ENCODE measurements at places on chromosomes 11 and 22.

GRCh38 chr11:788953-789940, 643 bp downstream of the CEND1 start:
- no peak for DNase-seq

- DNase-seq: no peak
Observed at GRCh38 chr11:75779960-75780359, 11.4 kb downstream of the DGAT2 start.

DNA sequence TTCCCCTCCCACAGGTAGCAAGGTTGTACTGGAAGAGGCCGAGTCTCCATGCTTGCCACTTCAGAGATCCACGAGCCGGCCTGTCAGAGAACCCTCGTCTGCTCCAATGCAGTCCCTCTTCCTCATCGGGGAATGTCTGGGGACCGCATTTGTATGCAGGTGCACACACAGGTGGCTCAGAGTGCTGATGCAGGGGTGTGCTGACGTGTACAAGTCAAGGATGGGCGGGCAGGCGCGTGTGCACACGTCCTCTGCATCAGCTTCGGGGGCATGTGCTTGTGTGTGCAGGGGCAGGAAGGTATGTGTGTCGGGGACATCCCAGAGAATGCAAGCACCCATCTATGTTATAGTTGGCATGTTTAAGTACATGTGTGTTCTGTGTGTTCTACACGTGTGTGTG, 49.4 kb downstream of the ELFN2 start:
- no peak for DNase-seq

DNA sequence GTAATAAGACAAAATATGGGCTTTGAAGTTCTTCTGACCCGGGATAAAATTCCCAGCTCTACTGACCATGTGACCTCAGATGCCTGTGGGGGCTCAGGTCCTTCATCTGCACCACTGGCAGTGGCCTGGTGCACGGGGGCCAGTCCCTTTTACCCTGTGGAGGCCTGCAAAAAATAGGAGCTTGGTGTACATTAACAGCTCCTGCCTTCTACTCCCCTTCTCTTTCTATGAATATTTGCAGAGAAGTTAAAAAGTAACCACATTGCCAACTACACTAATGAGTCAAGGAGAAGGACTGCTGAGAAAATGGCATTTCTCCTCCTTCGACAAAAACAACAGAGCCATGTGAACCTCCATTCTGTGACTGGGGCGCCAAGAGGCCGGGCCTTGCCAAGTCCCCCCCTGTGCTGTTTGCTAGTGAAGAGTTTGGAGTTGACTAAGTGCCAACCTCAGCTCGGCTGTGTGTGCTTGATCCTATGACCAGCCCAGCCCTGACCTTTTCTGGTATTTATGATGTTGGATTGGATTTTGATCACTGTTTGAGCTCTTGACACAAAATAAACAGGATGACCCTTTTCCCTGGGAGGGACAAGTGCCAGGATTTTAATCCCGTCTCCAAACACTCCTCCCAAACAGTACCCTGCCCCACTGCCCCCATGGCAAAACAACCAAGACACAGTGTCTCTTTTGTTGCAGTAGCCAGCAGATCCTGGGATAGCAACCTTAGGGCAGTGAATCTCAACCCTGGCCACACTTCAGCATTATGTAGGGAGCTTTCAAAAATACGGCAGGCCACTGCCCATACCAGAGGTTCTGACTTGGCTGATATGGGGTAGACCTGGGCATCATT, 380.1 kb downstream of the LARGE1 start:
- DNase-seq: no peak

GRCh38 chr11:117519170-117519569, 191.5 kb downstream of the CEP164 start:
- no peak for DNase-seq

GRCh38 chr11:110435780-110436717, 6.3 kb downstream of the FDX1 start:
- DNase-seq: no peak

DNA sequence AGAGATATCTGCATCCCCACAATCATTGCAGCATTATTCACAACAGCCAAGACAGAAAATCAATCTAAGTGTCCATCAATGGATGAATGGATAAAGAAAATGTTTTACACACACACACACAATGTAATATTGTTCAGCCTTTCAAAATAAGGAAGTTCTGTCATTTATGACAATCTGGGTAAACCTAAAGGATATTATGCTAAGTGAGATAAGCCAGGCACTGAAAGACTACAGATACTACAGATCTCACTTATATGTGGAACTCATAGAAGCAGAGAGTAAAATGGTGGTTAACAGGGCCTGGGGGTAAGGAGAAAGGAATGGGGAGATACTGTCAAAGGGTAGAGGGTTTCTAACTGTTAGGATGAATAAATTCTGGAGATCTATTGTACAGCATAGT, 36.0 kb upstream of the EED start:
- no peak for DNase-seq

DNA sequence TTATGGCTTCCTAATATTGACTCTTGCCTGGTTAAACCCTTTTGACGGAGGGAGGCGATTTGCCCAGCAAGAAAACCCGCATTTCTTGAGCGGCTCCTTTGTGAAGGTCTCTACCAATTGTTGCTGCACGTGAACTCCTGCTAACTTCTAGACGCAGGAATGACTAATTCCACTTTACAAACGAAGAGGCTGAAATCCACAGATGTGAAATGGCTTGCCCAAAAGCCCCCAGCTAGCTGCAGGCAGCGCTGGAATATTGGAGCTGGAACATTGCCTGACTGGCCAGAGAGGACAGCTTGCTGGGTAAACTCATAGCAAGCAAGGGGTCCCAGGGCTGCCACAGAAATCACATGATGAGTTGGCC, 542 bp downstream of the GCAT start:
- DNase-seq: no peak

- DNase-seq: no peak
Observed at GRCh38 chr11:69923641-69924307, 104.6 kb upstream of the FGF3 start.

DNA sequence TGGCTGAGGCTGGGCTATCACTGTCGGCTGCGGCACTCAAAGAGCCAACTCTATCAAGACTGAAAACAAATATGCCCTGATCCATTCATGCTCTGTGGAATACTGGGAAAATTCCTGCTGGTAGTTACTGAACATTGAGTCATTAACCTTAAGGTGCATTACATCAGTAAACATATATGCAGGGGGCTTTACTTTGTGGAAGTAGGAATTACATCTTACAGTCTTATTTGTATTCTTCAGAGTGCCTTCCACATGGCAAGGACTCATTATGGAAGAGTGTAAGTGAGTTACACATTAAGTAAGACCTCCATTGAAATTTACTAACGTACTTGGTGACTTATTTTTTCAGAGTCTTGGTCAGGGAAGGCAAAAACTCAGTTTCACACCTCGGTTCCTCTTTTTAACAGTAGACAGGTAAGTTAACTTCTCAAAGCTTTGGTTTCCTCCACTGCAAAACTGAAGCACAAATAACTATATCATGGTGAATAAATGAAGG, 4.5 kb downstream of the OR5B21 start:
- DNase-seq: no peak

DNA sequence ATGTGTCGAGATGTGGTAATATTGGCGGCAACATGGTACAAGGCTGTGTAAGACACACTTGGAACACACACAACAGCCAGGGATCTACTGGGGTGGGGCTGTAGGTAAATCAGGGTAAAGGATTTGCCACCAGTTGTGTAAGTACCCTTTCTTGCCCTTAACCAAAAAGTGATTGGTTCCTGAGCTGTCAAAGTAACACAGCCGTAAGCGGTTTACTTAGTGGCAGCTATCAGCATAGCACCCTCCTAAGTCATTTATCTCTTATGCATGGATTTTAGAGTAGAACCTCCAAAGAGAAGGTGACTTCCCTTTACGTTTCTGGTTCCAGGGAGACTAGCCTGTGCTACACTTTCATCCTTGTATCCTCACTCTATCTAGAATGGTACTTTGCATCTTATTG, 57.2 kb downstream of the SPECC1L start:
- no peak for DNase-seq

Measured in CMK (cell line).